ENCODE measurements at places on chromosomes 4 and X.
A peak's percentile ranks its signal among the peaks of the same experiment; 100 is the strongest.

- DNase-seq: peak; percentile 2
Measured at GRCh38 chr4:142405695-142406498, 440.2 kb downstream of the INPP4B start.

DNA sequence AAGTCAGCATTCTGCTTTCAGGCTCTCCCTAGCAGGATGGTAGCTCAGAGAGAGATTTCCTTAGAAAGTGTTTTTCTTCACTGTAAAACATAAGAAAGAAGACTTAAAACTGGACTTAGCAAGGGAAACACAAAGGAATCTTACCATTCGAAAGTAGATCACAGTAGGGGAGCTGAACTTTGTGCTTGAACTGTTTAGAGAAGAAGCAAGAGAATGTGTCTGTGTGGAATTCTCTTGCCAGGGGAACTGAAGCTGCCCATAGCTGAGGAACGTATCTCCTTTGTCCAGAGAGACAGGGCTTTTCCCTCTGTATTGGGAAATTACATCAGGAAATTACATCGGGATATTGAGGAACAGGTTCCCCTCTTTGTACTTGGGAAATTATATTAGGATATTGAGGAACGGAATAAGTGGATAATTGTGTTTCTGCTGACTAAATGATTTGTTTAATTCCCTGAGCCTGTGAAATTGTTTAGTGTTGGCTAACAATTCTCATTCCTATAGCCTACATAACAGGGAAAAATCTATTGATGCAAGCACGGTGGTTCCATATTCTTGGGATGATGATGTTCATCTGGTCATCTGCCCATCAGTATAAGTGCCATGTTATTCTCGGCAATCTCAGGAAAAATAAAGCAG, 21.2 kb downstream of the SRD5A3 start:
- no peak for DNase-seq

GRCh38 chr4:112637552-112637866, 566 bp downstream of the LARP7 start:
- no peak for DNase-seq

- DNase-seq: no peak
Measured at GRCh38 chr4:56080384-56080783, 131.6 kb downstream of the CEP135 start.

DNA sequence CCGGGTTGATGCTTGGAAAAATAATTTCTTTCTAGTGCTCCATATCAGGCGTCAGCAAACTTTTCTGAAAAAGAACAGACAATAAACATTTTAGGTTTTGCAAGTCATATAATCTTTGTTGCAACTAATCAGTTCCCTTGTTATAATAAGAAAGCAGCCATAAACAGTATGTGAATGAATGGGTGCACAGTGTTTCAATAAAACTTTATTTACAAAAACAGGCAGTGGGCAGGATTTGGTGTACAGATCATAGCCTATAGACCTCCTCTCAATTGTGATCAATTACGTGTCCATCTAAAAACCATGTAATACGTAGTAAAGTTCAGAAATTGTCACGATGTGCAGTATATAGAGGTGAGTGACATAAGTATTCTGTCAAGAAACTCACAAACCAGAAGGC, 143.4 kb downstream of the AREG start:
- no peak for DNase-seq

GRCh38 chr4:1720163-1720983, 750 bp downstream of the TMEM129 start:
- peak; percentile 56 for DNase-seq

DNA sequence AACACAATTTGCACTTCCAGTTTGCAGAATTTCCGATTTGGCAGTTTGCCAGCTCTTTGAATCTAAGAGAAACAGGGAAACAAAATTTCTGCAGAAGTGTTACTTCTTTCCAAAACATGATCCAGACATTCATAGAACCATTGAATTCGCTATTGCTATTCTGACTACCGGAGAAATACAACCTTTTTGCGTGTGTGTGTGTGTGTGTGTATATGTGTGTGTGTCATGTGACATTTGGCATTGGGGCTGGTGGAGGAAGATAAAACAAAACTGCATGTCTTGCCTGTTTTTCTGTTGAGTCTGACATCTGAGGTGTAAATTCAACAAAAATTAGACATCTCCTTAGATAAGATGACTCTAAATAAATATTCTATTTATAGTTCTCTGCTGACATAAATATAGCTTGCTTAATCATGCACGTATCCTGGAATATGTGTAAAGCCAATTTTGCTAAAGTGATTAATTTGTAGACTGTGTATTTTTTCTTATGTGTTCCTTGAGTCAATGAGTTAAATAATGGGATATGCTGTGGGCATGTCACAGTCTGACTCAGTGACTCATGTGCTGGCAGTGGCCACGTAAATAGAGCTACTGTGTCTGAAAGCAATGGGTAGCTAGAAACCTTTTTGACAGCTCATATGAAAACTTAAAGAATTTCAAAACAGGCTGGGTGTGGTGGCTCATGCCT, 98.9 kb downstream of the HPGD start:
- peak; percentile 87 for DNase-seq

DNA sequence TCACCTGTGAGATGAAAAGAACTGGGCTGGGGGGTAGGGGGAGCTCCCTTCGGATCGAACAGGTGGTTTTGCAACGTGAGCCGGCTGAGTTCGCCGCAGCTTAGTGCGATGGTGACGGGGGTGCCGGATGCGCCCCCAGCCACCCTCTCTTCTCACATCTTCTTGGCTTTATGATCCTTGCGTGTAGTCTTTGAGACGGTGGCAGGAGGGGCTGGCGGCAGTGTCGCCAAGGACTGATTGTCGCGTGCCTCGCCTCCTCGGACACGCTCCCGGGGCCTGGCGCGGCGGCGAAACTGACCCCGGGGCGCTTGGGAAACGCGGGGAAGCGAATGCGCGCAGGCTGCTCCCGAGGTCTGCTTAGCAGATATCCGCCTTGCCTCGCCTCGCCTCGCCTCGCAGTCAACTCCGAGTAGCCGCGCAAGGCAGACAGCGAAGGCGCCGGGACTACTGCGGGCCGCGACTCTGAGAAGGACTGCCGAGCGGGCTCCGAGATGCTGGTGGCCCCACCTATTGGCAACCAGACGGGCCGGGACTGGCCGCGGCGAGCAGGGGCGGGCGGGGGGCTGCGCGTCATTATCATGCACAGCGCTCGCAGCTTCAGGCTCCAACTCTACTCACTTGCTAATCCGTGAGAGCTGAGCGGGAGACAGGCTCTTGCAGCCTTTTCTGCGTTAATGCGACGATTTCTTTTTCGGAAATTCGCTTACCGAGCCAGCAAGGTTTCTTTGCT, 1.5 kb downstream of the GRID2 start:
- DNase-seq: no peak

- no peak for DNase-seq
Measured at GRCh38 chrX:96763608-96764007, 79.0 kb downstream of the DIAPH2 start.

DNA sequence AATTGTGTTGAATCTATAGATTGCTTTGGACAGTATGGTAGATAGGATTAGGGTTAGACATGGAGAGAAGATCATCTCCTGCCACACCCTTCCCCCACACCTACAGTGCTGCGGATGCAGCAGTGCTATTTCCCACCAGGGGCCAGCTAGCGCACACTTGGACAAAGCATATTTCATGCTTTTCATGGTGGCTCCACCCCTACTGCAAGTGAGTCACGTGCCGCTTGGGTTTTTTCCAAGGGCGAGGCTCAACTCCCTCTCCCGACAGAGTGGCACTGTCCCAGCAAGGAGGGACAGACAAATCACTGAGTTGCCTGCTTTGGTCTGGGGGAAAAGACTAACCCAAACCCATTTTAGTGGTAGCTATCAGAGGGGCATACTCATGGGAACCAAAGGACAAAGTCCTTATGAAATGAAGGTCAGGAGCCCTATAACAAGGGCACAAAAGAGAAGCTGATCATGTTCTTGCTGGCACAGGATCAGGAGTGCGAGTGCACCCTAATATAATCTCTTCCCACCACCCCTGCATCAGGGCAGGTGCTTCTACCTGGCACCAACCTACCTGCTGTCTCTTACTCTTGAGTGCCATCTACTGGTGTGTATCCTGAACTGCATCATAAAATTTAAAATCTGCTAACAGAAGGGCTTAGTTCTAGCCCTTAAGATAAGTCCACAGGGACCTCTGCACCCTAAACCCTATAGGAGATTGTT, 55.1 kb upstream of the PGAM4 start:
- peak; percentile 15 for DNase-seq

DNA sequence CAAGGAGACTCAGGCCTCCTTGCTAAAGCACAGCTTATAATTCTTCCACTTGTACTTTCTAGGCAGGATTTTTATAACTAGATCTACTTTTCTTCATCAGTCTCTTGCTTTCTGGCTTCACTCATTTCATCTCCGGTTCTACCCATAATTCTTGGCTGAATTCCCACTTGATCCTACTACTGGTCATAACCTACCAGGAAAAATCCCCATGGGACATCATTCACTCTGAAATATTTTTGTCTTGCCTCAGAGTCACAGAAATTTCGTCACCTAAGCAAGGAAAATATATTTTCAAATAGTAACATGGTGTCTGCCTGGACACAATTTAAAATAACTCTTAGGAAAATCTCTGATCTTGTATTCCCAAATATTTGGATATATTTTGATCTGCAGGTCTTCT, 122.3 kb downstream of the TEX13A start:
- DNase-seq: no peak

DNA sequence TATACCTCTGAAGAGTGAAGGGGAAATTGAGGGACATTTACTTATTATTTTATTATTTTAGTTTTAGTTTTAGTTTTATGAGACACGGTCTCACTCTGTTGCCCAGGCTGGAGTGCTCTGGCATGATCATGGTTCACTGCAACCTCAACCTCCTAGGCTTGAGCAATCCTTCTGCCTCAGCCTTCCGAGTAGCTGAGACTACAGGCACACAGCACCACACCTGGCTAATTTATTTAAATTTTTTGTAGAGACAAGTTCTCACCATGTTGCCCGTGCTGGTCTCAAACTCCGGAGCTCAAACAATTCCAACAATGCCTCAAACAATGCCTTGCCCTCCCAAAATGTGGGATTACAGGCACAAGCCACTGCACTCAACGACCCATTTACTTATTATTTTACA, 68.4 kb upstream of the BMP2K start:
- no peak for DNase-seq

DNA sequence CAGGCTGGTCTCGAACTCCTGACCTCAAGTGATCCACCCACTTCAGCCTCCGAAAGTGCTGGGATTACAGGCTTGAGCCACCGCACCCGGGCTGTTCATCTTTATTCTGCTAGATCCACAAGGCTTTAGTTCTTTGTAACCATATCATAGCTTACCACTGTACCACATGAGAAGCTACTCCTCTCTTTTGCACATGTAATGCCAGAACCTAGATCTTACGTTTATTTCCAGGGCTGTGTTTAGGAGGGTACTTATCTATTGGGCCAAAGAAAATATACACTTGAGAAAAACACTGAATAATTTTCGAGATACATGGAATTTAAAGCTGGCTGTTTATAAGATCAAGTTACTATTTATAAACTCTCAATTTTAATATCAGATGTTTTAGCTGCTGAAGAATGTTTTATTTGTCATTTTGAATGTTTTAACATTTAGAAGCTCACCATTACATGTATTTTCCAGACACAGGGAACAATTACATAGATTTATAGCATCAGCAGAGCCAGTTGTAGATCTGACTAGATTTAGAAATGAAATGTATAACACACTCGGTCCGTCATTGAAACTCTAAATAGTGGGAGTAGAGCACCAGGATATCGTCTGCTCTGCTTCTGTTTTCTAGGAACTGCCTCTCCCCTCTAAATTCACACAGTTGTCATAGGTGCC, 155.3 kb upstream of the HAND2 start:
- DNase-seq: no peak

DNA sequence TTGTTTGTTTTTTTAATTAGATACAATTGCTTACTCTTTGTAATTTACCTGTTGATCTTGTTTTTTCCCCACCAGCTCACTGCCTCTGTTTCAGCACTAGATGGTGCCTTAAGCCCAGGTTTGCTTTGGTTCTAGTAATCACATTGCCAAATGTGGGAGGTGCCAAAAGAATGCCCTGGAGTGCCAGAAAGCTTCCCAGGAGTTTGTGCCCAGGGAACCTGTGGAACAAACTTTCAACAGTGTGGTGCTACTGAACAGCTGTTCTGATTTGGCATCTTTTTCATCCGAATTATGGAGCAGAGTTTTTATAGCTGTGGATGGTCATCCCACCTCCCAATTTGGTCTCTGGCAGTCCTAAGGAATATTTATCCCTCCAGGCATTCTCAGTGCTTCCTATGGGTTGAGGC, 1000.7 kb downstream of the STIM2 start:
- no peak for DNase-seq
